ENCODE measurements at places on chromosomes 12 and 14.

DNA sequence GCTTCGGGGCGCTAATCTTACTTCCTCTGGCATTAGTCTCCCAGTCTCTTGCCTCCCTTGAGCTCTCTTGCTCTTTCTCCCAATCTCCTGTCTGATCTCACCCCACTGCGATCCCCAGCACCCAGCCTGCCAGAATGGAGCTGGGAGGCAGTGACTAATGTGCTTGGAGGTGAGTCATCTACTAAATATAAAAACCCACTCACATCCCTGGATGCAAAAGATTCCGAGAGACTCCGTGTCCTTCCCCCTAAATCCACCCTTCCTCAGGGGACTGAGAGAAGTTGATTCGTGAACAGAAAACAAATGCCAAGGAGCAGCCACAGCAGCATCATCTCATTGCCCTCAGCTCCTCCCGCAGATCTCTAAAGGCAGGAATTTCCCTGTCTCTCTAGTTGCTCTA is 45.7 kb upstream of the KCNA5 start:
- DNase-seq, result no peak

GRCh38 chr14:24382064-24382371 is 14.0 kb downstream of the NFATC4 start:
- DNase-seq, result no peak

DNA sequence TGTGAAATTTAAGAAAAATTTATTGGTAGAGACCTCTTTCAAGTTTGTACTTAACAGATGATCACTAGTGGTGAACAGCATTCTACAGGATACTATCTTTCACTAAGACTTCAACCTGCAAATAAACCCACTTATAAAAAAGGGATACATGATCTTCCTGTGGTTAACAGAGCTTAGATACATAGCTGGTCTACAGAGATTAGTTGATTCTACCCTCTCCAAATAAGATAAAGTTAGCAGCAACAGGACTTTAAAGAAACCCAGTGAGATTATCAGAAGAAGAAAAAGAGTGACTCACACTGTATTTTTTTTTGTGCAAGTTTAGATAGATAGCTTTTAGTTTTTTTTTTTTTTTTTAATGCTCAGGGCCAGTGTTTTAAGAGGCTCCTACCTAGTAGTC is 34.5 kb downstream of the USP44 start:
- no peak for DNase-seq

DNA sequence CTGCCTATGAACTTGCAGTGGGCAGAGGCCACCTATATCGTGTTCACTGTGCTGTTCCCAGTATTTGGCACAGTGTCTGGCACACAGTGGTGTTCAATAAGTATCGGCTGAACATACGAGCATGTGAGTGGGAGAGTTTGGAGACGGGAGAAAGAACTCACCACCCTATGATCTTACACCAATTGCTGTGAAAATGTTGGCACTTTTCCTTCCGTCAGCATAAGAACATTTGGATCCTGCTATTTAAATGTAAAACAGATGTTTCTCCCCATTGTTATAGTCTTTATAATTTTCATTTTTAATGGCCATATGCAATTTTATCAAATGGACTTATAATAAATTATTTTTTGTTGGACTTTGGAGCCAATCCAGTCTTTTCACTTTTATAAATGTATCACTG is 144.4 kb downstream of the EFCAB11 start:
- DNase-seq, result no peak

DNA sequence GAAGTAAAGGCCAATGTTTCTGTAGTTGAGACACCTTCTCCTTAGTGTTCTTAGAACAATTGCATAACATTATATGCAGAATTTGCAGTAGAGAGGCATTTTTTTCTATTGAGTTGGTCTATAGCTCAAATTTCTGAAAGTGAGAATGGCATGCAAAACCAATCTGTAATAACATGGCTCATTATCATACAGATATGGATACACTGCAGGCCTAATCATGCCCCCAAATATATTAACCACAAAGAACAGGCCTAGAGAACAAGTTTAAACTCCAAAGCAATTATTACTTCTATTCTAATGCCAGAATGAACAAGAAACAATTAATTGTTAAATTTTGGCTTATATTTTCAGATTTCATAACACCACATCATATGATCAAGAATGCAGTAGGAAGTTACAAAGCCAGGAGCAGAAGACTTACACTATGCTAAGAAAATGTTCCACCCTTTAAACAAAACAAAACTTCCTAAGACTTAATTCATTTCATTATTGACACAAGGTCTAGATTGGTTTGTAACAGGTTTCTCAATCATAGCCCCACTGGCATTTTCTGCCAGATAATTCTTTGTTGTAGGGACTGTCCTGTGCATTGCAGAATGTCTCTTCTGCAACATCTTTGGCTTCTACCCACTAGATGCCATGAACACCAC is 26.9 kb downstream of the TMTC1 start:
- DNase-seq, result no peak

DNA sequence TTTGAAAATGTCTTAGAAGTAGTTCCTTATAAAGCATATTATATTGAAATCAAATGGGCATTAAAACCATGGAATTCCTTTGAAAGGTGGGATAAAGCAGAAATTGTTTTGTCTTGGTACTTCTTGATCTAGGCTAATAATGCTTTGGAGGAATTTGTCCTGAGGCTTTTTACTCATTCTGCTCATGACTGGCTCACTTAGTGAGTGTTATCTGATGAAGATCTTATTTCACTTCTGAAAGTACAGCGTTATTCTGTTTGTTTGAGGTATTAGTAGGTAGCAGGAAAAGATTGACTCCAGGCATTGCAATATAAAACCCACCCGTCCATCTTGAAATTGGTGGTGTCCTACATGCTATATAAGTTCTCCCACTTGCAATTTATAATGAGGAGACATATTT is 5.5 kb downstream of the C12orf71 start:
- no peak for DNase-seq
